ENCODE measurements at places on chromosomes 13 and 19.
A peak's percentile ranks its signal among the peaks of the same experiment; 100 is the strongest.

DNA sequence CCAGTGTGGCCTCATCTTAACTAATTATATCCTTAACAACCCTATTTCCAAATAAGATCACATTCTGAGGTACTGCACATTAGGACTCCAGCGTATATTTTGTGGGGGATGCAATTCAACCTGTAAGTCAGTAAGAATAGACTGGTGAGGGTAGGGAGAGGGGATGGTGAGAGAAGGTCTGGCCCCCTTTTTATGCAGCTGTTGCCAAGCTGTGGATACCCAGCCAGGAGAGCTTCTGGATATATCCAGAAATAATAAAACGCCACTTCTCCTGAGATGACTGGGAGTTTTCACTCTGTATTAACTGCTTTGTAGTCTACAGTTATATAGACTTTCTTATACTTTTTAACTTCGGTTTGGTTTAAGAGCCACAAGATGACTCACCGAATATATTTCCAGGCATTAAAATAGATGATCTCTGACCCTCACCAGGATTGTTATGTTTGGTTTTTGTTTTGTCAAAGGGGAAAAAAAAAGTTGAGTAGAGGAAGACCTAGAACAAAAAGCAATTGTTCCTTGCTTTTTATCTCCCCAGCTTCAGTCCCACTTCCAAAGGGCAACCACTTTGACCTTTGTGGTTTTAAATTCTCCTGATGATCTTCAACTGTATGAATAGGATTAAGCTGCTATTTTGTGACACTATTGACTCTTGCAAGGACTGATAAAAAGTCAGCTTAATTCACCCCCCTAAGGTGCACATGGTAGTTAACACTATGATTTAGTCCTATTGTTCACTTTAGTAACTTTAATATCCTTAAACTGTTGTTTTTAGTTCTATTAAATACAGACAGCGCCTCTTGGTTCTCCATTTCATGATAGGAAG, 3.1 kb upstream of the NEK3 start:
- DNase-seq, result no peak

- DNase-seq, result no peak
Observed at GRCh38 chr19:9857076-9857721, 22.1 kb downstream of the PIN1 start.

DNA sequence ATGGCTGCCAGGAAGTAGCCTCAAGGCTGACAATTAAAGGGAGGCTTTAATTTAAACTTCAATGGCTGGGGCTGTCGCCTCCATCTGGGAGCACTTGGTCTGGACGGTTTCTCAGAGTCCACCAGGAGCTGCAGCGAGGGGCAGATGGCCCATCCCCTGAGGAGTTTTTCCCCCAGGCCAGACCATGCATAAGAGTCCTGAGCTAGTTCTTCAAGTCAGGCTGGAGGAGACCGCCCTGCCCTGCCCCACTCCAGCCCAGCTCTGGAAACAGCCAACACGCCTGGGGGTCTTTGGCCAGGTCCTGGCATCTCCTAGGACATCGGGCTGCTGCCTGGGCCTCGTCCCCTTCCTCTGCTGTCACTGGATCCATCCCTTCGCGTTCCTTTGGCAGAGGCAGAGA, 5.3 kb upstream of the ACTN4 start:
- no peak for DNase-seq

DNA sequence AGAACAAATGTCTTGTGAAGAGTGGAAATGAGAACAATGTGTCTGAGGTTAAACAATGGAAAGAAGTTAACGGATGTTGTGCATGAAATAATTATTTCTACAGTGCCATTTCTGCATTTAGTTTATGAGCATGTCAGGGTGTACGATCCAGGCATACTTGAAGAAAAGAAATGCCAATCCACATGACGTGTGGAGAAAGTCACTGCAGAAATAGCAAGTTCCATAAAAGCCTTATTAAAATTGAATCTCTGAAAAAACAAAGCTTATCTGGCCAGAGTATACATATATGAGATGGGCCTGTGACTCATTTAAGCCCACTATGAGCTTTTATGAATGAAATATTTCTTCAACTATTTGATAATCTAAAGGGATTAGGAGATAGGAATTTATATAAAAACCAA, 426.1 kb downstream of the EFNB2 start:
- DNase-seq, result peak; percentile 70

GRCh38 chr13:93290503-93290902, 63.9 kb downstream of the GPC6 start:
- DNase-seq, result no peak

GRCh38 chr19:10408511-10409283, 5.4 kb upstream of the CDC37 start:
- no peak for DNase-seq

DNA sequence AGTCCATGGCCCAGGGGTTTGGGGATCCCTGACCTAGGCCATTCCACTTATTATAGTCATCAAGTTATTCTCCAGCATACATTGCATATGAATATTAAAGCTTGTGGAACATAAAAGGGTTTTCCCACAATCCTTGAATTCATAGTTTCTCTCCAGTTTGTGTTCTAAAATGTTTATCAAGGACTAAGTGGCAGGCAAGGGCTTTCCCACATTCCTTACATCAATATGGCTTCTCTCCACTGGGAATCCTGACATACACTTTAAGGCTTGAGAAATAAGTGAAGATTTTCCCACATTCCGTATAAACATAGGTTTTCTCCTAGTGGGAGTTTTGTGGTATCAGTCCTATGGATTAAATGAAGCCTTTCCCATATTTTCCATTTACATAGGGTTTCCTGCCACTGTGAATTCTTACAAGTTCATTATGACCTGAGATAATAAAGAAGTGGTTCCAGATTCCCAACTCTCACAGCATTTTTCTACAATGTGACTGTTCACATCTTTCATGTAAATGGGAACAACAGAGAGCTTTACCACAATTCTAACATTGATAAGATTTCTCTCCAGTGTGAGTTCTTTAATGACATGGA, 14.5 kb downstream of the ZNF426 start:
- DNase-seq, result no peak

GRCh38 chr13:26663791-26664190, 96.8 kb downstream of the GPR12 start:
- DNase-seq, result no peak

- DNase-seq, result no peak
Observed at GRCh38 chr19:48858984-48859710, 9.3 kb downstream of the PLEKHA4 start.

- no peak for DNase-seq
Observed at GRCh38 chr19:45045671-45046353, 7.0 kb downstream of the CLASRP start.

GRCh38 chr19:4172861-4173473, 9.4 kb downstream of the SIRT6 start:
- DNase-seq, result no peak

- DNase-seq, result no peak
Observed at GRCh38 chr19:33157906-33158305, 26.0 kb downstream of the WDR88 start.

GRCh38 chr19:54535601-54536000, 33.0 kb downstream of the LAIR2 start:
- DNase-seq, result no peak

- no peak for DNase-seq
Observed at GRCh38 chr13:19185865-19186645, 4.4 kb upstream of the TUBA3C start.

GRCh38 chr13:104422668-104423067, 1356.5 kb upstream of the SLC10A2 start:
- no peak for DNase-seq

- no peak for DNase-seq
Observed at GRCh38 chr19:46390121-46390858, 23.1 kb downstream of the CCDC8 start.

DNA sequence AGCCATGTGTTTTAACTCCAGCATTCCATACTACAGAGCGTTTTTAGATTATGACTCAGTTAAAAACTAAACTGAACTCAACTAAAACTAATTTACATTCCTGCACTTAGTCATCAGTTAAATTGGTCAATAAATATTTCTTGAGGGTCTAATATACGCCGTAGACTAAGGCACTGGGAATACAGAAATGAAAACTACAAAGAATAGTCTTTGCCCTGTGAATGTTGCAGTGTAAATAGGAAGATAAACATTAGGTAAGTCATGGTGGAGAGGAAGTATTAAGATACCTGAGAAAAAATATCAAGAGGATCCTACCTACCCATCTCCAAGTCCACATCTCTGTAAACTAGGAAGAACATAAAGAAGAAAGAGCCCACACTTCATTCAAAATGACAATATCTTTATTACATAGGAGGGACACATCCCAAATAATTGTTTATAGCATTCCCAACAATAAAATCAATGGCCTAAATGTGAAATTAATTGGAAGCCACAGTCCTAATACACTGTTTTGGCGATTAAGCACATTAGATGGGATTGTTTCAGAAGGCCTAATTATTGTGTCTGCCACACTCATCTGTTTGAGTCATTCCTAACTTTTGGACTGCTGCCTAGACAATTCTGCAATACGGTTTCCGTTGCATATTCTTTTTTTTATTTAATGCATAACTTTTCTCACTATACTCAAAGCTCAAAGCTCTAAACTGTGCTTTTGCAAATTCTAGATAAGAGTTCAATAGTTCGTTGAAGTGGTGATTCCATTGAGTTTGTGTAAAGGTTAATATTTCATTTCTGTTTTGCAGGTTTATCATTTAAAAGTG, 52.9 kb downstream of the MBNL2 start:
- peak; percentile 86 for DNase-seq

DNA sequence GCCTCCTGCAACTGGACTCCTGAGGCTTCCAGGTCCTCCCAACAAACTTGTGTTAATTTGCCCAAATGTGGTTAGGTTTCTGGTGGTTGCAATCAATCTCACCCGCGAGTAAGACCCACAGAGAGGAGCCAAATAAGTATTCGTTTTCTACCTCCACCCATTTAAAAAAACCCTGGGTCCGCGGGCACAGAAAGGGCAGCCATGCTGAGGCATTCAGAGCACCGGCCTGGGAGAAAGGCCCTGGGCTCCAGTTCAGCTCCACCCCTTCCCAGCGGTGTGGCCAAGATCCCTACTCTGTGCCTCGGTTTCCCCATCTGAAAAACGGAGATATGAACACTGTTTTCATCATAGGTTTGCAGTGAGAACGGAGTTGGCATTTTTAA, 56.9 kb downstream of the PEPD start:
- no peak for DNase-seq
